Ammon's horn (tissue), 1 donor: ENCODE measurements at places on chromosomes 13 and 19.
A peak's percentile ranks its signal among the peaks of the same experiment; 100 is the strongest.

DNA sequence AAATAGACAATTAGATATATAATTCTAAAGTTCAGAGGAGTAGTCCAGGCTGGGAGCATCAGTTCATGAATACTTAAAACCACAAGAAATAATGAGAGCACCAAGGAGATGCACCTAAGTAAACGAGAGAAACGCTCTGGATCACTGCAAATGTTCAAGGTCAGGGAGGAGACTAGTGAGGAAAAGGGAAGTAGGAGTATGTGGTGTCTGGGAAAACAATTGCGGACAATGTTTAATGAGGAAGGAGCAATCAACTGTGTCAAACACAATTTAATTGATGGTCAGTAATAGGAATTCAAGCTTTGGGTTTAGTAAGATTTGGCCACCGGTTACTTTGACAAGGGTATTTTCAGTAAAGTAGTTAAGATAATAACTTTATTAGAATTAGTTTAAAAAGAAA lies 652.2 kb downstream of the DACH1 start:
- no peak for DNase-seq

DNA sequence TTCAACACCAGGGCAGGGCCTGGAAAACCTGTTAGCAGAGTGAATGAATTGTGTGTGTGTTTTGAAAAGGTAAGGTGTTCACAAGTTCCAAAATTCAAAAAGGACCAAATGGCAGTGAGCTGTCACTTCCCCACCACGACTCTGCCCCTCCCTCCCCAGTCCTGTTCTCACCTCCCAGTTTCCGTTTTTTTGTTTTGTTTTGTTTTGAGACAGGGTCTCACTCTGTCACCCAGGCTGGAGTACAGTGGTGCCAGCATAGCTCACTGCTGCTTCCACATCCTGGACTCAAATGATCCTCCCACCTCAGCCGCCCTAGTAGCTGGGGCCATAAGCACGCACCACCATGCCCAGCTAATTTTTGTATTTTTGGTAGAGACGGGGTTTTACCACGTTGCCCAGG lies 20.3 kb upstream of the BCL3 start:
- no peak for DNase-seq

DNA sequence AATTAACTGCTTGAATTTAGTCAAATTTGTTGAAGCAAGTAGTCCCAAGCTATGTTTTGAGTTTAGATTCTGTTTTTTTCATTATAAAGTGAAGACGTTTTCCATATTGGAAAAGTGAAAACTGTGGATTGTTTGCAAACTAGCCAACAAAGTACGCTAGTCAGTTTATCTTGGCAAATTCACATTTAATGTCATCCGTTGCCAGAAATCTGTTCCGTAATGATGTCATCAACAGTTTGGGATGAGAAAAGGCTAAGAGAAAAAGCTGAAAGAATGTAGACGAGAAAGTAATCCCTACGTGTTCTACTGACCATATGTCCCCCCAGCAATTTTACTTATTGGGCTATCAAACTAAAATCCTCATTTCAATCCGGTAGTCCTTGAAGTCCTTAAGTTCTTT lies 419.6 kb downstream of the GPC6 start:
- no peak for DNase-seq

GRCh38 chr19:41131186-41131585 lies 17.0 kb downstream of the CYP2F1 start:
- no peak for DNase-seq

DNA sequence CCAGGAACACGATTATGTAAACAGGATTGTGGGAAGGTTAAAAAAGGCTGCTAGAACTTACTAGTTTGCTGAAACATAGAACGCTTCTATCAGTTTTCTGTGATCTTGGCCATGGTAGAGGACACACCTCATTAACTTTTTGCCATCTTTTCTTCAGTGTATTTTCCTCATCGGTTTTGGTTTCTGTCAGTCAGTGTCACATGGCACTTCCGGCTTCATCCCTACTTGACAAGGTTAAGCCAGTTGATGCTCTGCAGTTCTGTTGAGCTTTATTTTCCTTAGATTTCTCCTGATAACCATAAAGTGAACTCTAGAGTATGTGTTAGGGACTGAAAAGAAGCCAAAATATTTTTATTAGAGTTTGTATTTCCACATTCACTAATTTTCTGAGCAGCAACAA lies 147.5 kb downstream of the NDFIP2 start:
- DNase-seq: no peak

GRCh38 chr19:21608571-21608970 lies 103.2 kb downstream of the ZNF429 start:
- no peak for DNase-seq

DNA sequence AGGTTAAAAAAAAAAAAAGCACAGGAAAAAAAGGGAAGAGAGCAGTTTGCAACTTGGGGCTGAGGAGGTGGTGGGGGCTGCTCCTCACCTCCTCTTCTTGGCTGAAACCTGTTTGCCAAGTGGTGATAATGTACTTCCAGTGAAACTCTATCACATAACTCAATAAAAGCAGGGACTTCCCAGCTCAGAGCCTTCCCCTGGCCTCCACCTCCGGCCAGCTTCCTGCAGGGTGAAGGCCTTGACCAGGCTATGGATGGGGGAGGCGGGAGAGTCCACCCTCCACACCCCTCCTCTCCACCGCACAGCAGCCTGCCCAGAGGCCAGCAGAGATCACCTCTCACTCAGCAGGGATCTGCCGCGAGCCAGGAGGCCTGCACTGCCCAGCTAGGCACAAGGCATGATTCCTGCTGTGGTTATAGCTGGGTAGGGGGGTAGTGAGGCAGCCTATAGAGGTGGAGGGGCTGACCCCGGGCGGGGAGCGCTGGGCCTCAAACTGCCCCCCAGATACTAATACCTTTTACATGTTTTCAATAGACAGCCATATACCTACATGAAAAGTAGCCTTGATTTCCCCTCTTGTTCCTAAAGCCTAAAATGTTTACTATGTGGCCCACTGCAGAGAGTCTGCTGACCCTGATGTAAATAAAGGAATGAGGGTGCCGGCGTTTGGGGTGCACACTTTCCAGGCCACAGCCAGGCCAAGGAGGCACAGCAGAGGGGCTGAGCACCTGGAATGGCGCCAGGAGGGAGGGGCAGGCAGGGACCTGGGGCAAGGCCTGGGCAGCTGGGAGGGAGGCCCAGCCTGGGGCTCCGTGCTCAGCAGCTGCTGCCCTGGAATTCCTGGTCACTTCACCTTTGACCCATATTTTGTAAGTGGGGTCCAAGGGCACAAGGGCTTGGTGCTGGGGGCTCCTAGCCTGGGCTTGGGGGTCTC lies 10.3 kb downstream of the ZNF787 start:
- no peak for DNase-seq

GRCh38 chr13:50990818-50991506 lies 81.4 kb downstream of the RNASEH2B start:
- DNase-seq: peak; percentile 61

DNA sequence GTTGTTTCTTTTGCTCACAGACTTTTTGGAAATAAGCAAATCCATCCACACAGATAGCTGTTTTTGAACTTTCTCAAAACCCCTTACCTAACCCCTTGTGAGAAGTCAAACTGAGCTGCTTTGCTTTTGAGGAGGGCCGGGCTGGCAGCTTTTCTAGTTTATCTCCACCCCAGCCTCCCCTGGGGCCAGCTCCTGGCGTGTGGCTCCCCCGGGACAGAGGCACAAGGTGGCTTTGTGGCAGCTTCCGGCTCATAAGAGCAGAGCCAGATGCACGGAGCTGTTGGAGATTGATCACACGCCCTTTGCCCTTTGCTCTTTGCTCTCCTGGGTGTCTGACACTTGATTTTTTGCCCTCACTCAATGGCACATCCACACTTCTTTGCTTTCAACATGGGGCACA lies 24.9 kb upstream of the RNF113B start:
- no peak for DNase-seq

DNA sequence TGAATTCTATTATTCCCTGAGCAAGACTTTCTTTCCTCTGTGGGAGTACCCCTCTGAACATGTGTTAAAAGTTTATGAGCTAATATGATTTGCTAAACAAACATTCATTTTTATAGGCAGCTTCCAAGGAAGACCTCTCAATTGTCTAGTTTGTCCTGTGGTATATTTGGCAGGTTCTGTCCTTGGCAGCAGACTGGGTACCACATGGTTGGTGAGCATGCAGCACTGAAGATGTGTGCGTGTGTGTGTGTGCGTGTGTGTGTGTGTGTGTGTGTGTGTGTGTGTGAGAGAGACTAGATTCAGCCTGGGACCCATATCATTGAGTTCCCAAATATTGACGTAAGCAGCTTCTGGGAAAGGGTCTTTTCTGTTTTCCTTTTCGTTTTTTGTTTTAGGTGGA lies 24.0 kb downstream of the FGF9 start:
- no peak for DNase-seq

- DNase-seq: no peak
Observed at GRCh38 chr19:3249408-3249807, 24.9 kb downstream of the CELF5 start.

- DNase-seq: no peak
Observed at GRCh38 chr19:47540748-47541147, 25.9 kb upstream of the NAPA start.

DNA sequence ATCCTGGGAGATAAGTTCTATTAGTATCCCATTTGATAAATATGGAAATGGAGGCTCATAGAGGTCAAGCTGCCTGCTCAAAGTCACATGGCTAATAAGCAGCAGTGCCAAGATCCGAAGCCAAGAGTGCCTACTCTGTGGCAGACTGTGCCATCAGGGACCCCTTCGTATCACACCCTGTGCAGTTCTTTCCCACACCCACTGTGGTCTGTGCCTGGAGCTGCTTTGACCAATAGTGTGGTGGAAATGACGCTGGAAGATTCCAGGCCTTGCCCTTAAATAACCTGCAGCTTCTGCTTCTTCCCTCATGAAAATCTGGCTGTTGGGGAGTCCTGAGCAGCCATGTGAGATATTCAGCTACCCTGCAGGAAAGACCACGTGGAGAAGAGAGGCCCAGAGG lies 10.1 kb downstream of the OPA3 start:
- DNase-seq: no peak

DNA sequence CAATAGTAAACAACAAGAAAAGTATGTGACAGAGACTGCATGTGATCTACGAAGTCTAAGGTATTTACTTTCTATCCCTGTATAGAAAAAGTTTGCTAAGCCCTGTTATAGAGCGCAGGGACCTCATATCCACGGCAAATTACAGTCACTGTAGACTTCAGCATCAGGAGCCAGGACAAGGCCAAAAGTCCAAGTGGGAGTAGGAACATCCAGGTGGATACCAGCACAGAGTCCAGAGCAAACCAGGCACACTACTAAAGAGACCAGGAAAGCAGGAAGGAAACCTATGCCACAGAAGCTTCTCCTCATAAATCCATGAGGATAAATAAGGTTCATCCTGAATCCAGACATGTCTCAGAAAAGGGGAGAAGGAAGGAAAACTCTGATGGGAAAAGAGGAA lies 342.2 kb upstream of the HTR2A start:
- no peak for DNase-seq
